Fibroblast of pulmonary artery (primary cell): ENCODE measurements at places on chromosomes 6 and 20.

DNA sequence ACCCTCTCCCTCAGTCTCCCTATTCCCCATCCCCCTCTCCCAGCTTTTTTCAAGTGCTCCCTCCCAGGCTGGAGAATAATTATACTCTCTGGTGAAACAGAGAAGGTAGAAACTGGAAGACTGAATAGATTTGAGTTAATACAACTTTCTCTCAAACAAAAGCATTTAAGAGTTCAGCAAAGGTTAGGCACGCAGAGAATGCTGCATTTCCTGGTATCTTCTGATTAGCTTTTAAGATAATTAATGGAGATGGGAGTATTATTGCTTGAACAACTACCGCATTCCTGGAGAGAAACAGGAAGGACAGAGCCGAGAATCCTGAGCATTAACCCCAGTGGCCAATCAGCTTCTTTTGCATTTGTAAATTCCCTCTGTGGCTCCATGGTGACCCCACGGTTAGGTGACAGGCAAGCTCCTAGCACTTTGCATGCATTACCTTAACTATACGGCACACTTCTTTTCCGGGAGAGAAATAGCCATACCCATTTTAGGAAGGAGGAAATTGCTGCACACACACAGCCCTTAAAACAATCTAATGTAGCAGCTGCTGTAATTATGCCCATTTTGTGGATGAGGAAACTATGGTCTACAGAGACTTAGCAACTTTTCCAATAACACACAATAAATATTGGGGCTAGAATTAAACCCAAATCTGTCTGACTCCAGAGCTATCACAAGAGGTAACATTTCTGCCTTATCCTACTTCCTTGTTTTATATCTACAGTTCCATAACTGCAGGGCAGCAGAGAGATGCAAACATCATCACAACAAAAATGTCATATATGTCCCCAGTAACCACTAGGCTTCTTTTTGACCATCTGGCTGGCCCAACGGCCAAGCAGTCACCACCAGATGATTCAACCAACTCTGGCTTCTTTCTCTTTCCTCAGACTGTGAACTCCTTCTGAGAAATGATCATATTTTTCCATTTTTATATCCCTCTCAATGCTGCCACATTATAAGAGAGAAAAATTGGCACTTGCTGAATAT lies 169.9 kb downstream of the CD24 start:
- DNase-seq: no peak

GRCh38 chr6:149154261-149154821 lies 163.2 kb upstream of the TAB2 start:
- no peak for DNase-seq

- peak; percentile 42 for DNase-seq
Measured at GRCh38 chr6:17167327-17167979, 65.6 kb downstream of the STMND1 start.

- no peak for DNase-seq
Measured at GRCh38 chr6:146419576-146419975, 124.1 kb upstream of the RAB32 start.

DNA sequence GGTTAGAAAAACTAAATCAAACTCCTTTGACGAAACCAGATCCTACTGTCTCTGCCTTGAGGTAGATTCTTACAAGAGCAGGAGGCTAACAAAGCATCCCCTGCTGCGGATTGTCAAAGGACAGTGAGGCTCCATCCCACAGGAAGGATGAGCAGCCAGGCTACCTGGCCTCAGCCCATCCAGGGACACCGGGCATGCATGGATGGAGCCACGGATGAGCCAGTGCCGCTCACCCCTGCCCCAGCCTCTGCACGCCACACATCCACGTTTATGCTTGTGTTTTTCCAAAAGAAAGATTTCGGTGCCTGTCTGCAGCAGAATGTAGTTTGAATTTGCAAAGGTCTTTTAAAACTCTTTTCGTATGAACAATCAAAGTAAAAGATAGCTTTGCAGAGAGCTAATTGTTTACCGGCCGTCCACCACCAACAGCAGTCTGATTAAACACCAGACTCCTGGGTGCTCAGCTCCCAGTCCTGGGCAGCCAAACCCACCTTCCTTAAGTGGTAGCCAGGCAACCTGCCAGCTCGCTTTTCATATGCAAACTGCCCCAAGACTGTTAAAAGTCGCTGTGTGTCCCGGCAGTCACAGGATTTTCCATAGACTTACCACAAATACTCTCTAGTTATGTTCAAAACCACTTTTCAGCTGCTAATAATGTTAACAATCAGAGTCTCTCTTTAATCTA lies 999 bp downstream of the THBS2 start:
- DNase-seq: peak; percentile 49

DNA sequence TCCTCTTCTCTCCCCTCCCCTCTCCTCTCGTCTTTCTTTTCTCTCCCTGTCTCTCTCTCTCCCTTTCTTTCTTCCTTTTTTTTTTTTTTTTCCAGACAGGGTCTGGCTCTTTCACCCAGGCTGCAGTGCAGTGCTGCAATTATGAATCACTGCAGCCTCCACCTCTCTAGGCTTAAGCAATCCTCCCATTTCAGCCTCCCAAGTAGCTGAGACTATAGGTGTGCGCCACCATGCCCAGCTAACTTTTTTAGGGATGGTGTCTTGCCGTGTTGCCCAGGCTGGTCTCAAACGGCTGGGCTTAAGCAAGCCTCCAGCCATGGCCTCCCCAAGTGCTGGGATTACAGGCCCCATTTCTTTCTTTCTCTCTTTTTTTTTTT lies 59.9 kb upstream of the NCOA3 start:
- DNase-seq: no peak

DNA sequence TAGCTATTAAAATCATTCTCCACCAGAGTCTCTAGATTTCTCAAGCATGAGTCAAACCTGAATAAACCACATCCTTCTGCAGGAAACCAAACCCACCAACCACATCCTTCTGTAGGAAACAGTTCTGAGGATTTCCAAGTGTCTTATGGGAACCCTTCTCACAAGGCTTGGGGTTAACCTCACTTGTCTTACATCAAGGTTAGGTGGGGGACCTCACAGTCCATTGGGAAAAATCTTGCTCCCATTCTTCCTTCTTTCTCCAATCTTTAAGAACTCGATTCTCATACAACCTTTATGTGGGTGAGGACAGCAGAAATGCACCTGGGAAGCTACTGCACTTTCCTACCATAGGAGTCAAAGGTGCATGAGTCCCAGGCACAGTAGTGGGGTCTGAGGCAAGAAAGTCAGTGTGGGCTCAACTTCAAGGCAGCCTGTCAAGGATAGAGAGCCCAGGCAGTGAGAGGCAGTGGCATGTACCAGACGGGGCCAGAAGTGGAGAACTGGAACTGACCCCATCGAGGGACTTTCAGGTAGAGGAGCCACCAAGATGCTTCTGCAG lies 114.5 kb downstream of the SLC22A3 start:
- DNase-seq: peak; percentile 92

DNA sequence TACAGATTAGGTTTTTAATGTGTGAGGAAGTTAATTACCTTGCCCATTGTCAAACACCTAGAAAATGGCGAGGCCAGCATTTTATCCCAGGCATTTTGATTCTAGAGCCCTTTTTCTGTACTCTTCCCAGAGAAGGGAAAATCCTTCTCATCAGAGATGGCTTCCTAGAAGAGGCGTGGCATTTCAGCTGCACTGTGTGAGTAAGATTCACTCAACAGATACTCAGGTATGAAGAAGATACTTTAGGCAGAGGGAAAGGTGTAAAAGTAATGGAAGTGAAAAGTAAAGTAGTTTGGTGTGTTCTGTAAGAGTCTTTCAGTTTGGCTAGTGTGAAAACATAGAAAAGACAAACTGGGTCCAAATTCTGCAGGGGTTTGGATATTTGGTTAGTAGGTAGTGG lies 113.8 kb downstream of the MAP3K4 start:
- no peak for DNase-seq

DNA sequence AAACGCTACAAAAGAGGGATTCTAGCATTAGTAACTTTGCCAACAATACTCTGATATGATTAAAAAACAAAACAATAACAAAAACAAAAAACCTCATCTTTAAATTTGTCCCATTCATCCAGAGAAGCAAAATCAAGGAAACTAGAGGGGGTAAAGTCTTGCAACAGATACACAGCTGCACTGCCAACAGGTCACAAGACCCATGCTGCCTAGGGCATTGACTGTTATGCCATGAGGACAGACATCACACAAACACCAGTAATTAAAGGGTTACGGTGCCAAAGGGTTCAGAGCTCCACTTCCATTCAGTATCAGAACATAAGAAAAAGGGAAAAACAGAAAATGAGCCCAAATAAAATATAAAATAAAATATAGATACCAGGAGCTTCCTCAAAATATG lies 1.6 kb downstream of the TBC1D20 start:
- peak; percentile 38 for DNase-seq

DNA sequence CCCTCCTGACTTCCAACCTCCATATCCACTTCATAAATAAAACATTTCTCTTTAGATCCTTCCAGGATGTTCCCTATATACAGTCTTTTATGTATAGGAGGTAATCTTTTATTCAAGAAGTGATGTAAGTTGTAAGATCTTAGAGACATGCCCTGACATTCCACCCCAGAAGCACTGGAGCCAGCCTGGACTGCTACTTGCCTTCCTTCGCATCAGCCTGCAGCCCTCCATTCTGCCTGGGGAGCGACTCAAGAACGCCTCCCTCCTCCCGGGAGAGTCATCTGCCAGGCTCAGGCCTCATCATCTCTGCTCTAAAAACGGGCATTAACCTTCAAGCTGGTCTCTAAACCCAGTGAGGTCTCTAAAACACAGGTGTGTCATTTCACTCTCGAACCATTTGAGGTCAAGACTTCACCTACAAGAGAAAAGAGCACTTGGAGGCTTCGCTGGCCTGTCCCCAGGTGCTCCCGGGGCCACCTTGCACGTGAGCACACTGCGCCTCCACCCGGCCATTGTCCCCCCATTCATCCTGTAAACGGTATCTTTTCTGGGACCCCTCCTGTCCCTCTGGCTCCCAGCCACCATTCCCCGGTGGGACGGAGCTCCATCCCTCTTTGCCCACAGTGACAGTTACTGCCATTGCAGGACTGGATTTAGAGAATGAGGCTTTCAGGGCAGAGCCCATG lies 107.5 kb upstream of the PDE10A start:
- peak; percentile 34 for DNase-seq

DNA sequence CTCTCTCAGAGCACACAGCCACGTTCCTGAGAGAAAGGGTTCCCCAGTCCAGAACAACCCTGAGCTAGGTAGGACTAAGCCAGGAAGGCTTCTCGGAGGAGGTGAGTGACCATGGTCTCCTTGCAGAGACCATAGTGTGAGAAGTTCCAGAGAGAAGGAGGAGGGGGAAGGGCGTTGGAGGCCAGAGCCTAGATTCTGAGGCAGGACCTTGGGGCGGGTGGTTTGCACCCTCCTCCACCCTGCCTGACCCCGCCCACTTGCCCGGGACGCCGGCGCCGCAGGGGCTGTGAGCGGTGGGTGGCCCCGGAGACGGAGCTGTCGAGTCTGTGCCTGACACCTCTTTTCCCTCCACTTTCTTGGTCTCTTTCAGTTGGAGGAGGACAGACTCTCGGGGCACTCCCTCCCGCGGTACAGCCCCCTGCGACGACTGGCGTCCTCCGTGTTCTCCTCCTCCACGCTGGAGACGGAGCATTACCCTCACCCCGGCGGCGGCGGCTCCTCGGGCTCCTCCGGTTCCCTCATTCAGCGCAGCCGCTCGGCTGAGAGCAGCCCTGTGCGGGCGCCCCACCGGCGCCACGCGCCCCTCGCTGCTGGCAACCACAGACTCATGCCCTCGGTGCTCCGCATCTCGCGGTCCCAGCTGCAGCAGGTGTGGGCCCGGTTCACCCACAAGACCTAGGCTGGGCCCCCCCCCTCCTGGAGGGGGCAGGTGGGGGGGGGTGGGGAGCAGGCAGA lies 26.2 kb downstream of the TTBK1 start:
- DNase-seq: no peak

GRCh38 chr20:43870484-43870883 lies 44.2 kb upstream of the TOX2 start:
- DNase-seq: peak; percentile 21

DNA sequence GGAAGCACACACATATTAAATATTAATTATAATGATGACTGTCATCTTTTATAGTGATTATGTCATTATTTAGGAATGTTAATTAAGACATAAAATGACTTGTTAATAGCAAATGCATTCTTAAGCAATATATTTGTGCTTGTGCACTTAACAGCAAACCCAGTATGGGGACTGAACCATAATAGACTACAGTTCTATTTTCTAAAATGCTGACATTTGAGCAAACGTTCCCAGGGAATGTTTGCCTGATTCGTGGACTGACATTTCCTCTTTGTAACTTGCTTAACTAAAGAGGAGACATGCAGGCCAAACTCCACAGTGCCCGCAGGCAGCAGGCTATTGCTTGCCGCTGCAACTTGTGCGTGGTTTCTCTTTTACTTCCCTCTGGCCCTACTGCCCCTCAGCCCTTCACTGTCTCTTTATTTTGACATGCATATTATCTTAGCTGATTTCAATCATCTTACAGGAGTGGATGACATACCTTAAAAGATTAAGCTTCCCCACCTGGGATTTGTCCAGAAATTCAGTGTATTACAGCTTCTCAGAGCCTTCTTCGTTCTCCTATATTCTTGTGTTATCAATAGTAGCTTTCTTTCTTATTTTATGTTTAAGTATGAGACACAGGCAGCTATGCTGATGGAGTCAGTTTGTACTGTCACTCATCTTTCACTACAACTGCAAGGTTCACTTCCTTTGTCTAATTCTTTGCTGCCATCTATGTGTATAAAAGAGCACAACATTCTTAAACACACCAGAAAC lies 141.5 kb downstream of the GMDS start:
- peak; percentile 75 for DNase-seq

DNA sequence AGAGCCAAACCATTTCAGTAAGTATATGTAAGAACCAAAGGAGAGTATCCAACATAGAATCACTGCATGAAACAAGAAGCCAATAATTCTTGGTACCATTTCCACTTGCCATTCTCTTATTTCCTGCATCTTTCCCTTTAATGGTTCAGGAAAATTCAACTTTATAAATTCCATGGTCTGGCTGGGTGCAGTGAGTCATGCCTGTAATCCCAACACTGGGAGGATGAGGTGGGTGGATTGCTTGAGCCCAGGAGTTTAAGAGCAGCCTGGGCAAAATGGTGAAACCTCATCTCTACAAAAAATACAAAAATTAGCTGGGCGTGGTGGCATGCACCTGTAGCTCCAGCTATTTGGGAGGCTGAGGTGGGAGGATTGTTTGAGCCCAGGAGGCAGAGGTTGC lies 21.2 kb downstream of the NHLRC1 start:
- DNase-seq: peak; percentile 19

DNA sequence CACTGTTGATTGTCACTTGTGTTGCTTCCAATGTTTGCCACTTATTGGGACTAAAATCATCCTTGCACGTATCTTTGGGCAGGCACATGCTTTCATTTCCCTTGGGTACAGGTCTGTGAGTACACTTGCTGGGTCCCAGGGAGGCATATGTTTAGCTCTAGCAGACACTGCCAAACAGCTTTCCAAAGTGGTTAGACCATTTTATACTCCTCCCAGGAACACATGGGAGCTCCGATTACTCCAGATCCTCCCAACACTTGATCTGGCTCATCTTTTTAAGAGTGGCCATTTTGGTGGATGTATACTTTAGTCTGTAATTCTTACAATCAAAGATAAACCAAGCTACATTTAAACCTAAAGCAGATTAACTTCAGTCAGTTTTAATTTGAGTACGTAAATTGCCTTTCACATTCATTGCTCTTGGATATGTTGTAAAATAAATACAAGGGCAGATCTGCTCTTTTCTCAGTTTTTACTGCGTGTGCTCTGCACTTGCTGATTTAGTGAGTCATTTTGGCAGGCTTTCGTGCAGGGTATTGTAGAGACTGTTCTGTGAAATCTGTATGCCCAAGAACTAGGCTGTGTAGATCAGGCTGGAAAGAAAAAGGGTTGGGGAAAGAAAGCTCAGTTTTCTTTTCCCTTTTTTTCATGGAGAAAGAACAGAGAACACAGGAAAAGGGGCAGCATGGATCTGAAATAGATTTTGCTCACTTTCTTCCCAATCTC lies 19.5 kb downstream of the SLC22A1 start:
- DNase-seq: peak; percentile 70

- no peak for DNase-seq
Measured at GRCh38 chr20:35698298-35699126, 640 bp downstream of the NFS1 start.
